ENCODE measurements at places on chromosomes 1 and 21. TPM values are rescaled to one million over a fixed set of nuclear protein-coding genes. Genes with fewer than 3 reads are reported as not detected.

- no peak for DNase-seq
These were observed 383.7 kb downstream of the ZP4 start for GRCh38 chr1:237507005-237507404.

CD48 gene
- 1.5 TPM for polyA plus RNA-seq

DNA sequence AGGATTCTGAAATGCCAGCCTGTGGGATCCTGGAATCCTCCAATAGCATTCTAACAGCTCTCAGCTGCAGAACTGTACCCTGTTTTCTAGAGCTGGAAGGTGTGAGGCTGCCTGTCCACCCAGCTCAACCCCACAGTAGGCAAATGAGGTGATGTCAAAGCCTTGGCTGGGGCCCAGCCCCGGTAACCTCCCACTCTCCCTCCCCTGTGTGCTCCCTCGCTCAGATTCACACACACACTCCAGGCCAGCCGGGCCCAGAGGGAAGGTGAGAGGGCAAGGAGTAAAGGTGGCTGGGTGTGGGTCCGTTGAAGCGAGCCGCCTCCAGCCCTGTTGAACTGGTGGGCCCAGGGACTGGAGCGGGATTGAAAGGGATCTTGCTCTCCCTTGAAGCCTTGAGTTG is at the start of gene BSND:
BSND (plus strand) TSS at position 257 of the 400 bp plus-strand sequence. CDS start 254 bp downstream, outside the sequence.
- DNase-seq, result no peak

DNA sequence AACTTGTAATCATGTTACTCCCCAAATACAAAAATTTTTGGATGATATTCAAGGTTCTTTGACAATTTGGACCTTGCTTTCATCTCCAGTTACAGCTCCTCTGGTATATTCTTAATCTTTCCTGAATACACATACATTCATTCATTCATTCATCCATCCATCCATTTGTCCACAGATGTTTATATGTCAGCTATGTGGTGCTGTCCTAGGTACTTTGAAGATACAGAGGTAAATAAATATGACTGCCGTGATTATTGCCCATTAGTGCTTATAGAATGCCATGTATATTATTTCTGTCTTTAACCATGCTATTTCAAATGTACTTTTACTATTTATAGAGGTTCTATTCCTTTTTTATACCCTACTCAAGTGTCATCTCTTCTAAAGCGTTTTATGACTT is 72.1 kb downstream of the SYT14 start:
- no peak for DNase-seq

DNA sequence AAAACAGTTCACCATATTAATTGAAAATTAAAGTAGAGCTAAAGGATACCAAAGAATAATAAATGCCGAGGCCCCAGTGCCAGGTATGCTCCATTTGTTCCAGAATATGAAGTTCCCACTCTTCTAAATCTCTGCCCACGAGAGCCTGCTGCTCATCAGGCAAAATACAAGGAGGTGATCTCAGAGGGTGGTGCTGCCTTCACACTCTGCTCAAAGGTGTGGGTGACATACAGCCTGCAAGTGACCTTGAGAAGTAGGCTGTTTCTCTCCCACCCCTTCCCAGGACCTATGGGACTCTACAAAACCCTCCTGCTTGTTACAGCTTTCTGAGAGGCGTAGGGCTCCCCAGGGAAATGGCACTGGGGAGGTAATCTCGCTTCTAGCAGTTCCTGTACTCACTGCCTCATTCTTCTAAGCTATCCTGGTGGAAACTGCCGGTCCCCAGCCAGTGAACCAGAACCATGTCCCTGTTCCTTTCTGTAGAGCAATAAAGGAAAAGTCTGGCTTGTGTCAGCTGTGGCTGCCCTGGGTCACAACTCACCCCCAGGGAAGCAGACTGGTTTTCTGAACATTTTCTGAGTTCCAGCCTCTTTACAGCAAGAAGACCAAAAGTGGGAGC is 26.9 kb upstream of the DPT start:
- DNase-seq, result no peak

- no peak for DNase-seq
These were observed 7.7 kb downstream of the TLR5 start for GRCh38 chr1:223135176-223135942.

GRCh38 chr21:34693192-34693810 is 24.5 kb downstream of the CLIC6 start:
- DNase-seq, result peak; percentile 45

- DNase-seq, result peak; percentile 28
These were observed 19.6 kb downstream of the FH start for GRCh38 chr1:241499910-241500309.

DNA sequence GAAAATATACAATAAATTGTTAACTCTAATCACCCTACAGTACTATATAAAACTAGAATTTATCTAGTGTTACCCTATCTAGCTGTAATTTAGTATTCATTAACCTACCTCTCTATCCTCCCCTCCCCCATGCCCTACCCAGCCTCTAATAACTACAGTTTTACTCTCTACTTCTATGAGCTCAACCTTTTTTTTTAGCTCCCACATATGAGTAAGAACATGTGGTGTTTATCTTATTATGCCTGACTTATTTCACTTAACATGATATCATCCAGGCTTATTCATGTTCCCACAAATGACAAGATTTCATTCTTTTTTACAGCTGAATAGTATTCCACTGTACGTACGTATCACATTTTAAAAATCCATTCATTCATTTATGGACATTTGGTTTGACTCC is 46.0 kb upstream of the WARS2 start:
- DNase-seq, result no peak

CD53 gene
- 7.9 TPM for polyA plus RNA-seq

DNA sequence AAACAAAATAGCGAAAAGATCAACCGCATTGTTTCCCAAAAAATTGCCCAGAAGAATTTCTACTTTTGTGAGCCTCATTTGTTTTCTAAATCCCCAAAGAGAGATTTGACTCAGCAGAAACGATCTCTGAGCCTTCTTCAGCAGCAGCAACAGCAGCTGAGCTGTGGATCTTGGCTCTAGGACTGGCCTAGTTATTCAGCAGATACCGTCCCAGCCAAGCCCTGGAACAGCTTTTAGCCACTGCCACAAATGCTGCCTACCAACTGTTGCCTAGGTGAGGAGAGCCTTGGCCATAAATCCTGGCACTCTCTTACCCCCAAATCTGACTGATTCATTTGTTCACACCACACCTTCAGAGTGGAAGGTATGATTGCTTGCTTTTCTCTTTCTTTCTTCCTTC is 320.1 kb downstream of the TGFB2 start:
- DNase-seq, result no peak

TMEM222 gene
- polyA plus RNA-seq, result 44.6 TPM

DNA sequence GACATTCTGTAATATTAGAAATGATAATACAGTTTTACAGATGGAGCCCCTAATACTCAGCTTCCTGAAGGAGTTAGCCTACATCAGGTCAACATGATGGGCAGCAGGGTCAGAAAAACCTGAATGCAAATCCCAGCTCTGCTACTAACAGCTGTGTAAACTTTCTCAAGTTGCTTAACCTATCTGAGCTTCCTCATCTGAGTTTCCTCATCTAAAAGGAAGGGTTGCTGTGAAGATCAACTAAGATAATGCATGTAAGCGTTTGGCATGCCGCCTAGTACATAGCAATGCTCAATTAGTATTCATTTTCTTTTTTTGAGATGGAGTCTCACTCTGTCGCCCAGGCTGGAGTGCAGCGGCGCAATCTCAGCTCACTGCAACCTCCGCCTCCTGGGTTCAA is 18.4 kb upstream of the DESI2 start:
- DNase-seq, result no peak

- no peak for DNase-seq
These were observed 90.4 kb downstream of the TIAM1 start for GRCh38 chr21:31253684-31254083.

MTF1 gene
- 9.4 TPM for polyA plus RNA-seq

PYGO2 gene
- 48.0 TPM for polyA plus RNA-seq

GRCh38 chr1:16978567-16979474 is 1.6 kb downstream of the MFAP2 start:
- no peak for DNase-seq

FCRL4 gene
- polyA plus RNA-seq, result not detected

DAB1 gene
- 8.4 TPM for polyA plus RNA-seq

TEX50 gene
- not detected for polyA plus RNA-seq

AMY1C gene
- not detected for polyA plus RNA-seq

DNA sequence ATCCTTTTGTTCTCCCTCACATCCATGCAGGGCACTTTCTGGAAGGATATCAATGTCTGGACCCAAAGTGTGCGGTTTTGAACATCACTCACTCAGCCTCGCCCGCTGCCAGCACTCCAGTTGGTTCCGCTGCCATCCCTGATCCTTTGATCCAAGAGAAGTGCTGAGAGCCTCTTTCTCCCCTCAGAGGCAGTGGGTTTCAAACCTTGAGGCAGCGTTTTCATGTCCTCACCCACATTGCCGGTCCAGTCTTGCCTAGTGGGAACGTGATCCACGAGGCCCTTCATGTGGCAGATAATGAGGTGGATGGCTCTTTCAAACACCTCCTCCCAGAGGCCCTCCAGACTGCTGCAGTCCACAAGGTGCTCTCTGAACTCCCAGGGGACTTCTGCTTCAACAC is 122.2 kb downstream of the ACTL8 start:
- DNase-seq, result no peak

- no peak for DNase-seq
These were observed 57.1 kb upstream of the PLPPR4 start for GRCh38 chr1:99207216-99207615.

ADAM30 gene
- polyA plus RNA-seq, result not detected

RBP7 gene
- 20.1 TPM for polyA plus RNA-seq

- DNase-seq, result no peak
These were observed 187.2 kb downstream of the TOMM20 start for GRCh38 chr1:234941321-234942011.

DNA sequence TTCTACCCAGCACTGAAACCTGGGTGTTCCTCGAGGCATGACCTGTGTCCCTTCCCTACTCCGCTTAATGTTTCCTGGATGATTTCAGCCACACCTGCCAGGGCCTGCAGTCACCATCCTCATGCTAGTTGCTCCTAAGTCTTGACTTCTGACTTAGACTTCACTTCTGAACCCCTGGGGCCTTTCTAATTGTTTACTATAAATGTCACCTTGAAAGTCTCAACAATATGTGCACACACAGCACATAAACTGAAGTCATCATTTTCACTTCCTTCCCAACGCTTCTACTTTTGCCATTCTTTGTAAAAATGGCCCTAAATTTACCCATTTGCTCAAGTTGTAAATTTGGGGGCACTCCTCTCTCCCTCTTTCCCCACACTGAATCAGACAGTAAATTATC is 141.1 kb downstream of the DYRK1A start:
- no peak for DNase-seq

DNA sequence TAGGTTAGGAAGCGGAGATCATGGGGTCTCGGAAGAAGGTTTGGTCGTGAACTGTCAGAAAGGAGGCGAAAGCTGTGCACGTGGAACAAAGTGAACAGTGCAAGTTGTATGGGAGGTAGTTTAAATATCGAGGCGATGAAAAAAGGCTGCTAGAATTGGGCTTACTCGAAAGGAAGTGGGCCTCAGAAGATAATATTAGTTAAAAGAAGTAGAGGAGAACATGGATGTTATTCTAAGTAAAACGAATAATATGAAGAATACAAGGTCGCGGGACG is 571 bp downstream of the WDR3 start:
- DNase-seq, result no peak

SAMD13 gene
- polyA plus RNA-seq, result 7.5 TPM

FMO2 gene
- 0.46 TPM for polyA plus RNA-seq

GRCh38 chr1:92960395-92961130 is 699 bp downstream of the DIPK1A start:
- peak; percentile 54 for DNase-seq

SPRR1B gene
- polyA plus RNA-seq, result not detected

OLIG2 gene
- polyA plus RNA-seq, result not detected

Measured in renal cortex interstitium (tissue), 15 donors.